ENCODE measurements at places on chromosomes 12 and 14.

GRCh38 chr14:68376067-68376779 is 416.6 kb downstream of the ZFP36L1 start:
- no peak for DNase-seq

- no peak for DNase-seq
Observed at GRCh38 chr14:89956661-89957009, 908 bp downstream of the TDP1 start.

GRCh38 chr12:67788118-67788517 is 139.6 kb downstream of the DYRK2 start:
- no peak for DNase-seq

DNA sequence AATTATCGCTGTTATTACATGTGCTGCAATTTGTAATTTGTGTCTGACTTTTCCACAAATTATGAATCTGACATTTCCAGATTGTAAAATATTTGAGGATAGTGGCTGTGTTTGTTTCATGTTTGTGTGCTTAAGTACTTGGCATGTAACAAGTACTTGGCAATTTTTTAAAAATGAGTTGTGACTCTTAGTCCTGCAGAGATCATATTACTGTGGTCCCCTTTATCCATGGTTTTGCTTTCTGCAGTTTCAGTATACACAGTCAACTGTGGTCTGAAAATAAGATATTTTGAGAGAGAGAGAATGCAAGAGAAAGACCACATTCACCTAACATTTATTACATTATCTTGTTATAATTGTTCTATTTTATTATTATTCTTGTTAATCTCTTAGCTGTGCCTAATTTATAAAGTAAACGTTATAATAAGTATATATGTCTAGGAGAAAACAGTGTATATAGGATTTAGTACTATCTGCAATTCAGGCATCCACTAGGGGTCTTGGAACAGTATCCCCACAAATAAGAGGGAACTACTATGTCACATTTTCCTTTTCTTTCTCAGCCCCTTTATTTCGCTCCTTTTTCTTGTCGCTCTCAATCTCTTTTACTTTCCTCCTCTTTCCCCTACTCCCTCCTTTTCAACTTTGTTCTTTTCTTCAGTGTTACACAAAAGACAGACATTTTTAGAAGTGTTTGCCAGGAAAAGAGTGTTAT is 176.1 kb downstream of the FUT8 start:
- no peak for DNase-seq

GRCh38 chr14:99803106-99803775 is 10.0 kb downstream of the EML1 start:
- DNase-seq = no peak

DNA sequence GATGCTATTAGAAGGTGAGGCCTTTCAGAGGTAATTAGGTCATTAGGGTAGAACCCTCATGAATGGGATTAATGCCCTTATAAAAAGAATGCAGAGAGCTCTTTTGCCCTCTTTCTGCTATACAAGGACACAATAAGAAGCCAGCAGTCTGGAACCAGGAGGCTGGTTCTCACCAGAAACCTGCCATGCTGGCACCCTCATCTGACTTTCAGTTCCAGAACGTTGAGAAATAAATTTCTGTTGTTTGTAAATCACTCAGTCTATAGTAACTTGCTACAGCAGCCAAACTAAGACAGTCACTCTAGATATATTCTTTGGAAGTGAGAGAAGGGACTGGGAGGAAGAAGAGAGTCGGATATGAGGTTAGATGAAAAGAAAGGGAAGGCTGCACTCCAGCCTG is 125.0 kb upstream of the MYF6 start:
- DNase-seq = no peak
